Activated CD8-positive, alpha-beta memory T cell treated with anti-CD3 and anti-CD28 coated beads, Interleukin-2, amount 50 U/mL, for 48 hours (primary cell): ENCODE measurements at places on chromosomes 2 and 18.
A peak's percentile ranks its signal among the peaks of the same experiment; 100 is the strongest.

GRCh38 chr2:98488252-98488651, 43.6 kb downstream of the INPP4A start:
- no peak for DNase-seq

DNA sequence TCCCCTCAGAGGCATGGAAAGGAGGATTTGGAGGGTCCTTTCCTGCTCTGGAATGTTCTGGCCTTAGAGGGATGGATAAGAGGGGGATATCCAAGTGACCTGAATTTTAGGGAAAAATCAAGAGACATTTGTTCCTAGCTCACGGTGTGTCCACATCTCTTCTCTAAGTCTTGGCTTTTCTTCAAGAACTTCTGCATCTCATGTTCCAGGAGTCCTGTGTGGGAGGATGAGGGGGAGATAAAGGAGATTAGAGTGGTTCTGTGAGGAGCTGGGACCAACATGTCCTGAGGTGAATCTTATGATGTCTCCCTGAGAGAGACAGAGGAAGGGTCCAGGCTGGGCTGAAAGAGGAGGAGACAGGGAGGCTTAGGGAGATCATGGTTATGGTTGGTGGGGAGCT, 11.7 kb downstream of the EMX1 start:
- no peak for DNase-seq

GRCh38 chr2:60644951-60645350, 91.5 kb upstream of the BCL11A start:
- no peak for DNase-seq

GRCh38 chr2:115560666-115561065, 1118.2 kb downstream of the DPP10 start:
- no peak for DNase-seq

DNA sequence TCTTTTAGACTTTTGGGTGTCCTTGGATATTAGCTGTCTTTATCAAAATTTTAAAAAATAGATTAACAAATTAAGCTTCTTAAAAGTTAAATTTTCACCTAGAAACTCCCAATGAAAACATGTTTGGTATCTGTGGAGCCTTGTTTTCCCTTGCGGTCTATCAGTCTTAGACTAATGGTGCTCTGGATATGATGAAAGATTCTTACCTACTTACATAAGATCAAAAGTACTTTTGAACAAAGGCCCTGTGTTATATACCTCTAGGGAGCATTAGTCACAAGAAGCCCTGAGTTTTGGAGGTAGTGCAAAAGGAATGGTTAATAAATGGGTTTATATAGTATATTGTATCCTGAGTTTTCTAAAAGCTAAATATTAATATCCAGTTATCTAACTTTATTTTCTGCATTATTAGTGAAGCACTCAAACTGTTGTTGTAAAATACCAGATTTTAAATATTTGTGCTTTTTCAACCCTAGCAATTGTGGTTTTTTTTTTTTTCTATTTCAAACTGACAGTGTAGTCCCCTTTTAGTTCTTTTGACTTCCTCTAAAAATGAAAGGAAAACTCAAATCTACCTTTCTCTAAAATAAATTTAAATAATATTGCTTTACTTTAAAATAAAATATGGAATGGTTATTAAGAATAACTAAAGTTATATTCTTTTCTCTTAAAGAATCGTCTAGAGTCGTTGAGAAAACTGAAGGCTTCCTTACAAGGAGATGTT, 18.1 kb downstream of the NDC80 start:
- DNase-seq: no peak

- no peak for DNase-seq
Observed at GRCh38 chr18:34796035-34796657, 86.0 kb downstream of the DTNA start.

DNA sequence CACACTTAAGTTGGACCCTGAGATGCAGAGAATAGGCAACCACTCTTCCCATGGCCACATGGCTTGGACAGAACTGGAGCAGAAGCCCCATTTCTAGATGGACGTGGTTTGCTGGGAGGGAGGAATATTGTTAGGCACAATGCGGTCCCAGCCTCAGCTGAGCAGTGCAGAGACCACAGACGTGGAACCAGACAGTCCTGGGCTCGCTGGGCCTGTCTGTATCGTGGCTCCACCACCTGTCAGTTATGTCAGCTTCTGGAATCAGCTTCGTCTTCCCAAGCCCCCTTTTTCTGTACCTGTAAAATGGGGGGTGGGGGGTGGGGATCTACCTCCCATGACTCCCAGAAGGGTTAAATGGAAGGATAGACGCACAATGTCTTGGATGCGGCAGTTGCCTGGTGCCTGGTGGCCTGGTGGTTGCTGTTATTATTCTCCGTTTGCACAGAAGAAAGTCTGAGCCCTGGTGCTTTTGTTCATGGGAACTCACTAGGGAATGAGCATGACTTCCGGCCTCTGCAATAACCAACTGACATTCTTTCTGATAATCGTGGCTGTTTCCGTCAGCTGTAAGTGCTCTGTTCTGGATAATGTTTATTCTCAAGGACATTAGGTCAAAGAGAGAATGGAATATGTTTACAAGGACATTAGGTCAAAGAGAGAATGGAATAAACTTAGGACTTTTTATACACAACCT, 31.4 kb downstream of the COLEC11 start:
- peak; percentile 18 for DNase-seq

DNA sequence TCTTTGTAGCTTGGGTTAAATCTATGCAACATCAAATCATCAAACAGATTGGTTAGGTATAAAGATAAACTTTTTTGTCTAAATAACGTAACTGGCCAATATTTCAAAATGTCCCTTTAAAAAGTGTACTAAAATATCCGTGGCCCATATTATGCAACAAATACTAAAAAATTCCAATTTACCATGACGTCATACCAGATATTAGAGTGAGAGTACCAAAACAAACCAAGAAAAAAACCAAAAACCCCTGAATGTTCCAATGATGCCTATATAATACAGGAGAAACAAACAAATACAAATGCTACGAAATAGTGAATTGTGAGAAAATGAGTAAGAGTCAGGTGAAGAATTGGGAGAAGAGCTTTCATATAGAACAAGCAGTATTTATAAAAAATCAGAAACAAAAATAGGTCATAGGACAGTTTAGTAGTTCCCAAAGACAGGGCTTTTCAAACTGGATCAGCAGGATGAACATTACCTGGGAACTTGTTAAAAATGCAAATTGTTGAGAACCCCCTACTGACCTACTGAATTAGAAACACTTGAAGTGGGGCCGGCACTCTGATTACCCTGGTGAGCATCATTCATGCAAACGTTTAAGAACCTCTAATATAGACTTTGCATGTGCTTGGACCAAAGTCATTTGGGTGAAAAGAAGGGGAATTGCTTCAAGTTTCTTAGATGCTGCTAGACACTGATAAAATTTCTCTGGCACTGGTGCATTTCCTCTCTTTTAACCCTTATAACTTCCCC, 753.7 kb downstream of the DSC3 start:
- no peak for DNase-seq

DNA sequence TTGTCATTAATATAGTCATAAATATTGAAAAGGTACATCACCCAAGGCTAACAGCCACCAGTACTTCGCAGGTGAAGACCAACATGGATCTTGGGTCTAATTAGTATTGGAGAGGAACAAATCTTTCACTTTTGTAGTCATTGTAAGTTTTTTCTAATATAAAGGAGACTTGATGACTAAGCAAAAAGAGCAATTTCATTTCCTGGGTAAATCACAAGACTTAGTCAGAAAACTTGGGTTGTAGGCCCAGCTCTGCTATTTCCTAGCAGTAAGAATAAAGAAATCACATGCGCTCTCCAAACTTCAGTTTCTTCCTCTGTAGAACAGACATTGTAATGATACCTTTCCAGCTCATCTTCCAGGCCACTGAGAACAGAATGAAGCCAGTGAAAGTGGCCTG, 40.9 kb downstream of the NRP2 start:
- no peak for DNase-seq

DNA sequence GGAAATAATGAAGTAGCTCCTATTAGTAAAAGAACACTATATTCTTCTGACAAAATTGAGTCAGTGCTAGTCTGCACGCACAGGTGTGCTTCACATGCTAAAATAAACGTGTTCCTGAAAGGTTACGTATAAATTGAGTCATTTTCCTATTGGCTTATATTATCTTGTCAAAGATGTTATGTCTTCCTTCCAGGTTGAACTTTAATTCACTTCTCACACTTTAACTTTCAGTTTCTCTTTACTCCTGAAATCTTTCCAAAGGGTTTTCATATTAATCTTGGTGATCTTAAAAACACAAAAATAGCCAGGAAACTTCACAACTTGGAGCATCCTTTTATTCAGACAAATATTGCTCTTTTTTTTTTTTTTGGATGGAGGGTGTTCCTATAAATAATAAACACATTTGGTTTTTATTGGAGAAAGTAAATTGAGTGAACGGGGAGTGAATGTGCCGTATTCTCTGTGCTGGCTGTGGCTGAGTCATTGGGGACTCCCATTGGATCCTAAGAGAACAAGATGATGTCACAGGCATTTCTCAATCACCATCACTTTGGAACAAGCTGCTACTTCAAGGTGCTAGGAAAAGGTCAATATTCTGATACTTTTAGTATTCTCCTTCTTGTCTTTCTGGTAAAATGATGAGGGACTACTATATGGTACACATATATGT, 150.2 kb upstream of the SPATS2L start:
- no peak for DNase-seq

GRCh38 chr2:73356097-73356496, 29.5 kb upstream of the ALMS1 start:
- no peak for DNase-seq

GRCh38 chr18:8978394-8978793, 124.1 kb upstream of the NDUFV2 start:
- no peak for DNase-seq

DNA sequence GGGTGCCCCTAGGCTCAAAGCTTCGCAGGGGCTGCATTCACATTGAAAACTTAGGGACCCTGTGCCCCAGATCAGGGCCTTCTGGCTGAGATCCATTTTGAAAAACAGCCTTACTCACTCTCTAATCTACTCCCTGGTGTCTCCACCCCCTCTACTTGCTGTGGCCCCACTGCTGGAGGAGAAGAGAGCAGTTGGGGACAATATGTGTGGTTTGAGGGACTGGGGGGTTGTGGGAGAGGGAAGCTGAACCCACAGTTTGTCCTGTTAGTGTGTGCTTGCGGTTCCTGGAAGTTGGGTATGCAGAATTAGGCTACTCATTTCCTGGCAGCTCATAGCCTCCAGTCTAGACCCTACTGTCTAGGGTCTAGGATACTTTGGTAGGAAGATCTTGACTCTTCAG, 211.4 kb downstream of the PRKCE start:
- no peak for DNase-seq

- no peak for DNase-seq
Observed at GRCh38 chr18:79823120-79823519, 25.4 kb downstream of the KCNG2 start.

GRCh38 chr2:24203029-24203786, 28.4 kb downstream of the FAM228A start:
- DNase-seq: no peak

- no peak for DNase-seq
Observed at GRCh38 chr2:74979844-74980243, 21.4 kb downstream of the POLE4 start.

- no peak for DNase-seq
Observed at GRCh38 chr2:66426244-66427111, 8.4 kb upstream of the MEIS1 start.

DNA sequence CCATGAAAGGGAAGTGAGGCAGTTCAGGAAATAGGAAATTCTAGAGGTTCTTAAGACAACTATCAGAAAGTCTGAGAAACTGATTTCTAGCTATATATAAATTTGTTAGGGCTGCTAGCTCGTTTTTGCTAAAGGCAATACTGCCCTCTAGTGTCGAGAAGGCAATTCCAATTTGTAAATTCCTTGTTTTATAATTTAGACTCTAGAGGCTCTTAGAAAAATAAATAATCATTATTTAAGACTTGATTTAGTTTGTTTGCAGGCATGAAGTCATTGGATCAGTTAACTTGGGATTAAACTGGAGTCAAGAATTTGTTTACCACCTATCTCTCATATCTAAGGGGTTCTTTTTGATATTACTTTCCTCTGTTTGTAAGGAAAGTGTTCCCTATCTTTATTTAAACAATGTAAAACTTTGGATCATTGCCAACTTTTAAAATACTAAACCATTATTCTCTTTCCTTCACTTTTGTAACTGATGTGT, 66.2 kb downstream of the ACVR2A start:
- no peak for DNase-seq

GRCh38 chr18:12088096-12088495, 5.5 kb upstream of the ANKRD62 start:
- DNase-seq: no peak
